NCI-H510A treated with DMSO at 0.1 percent for 48 hours (cell line): ENCODE measurements at places on chromosomes 6 and 20.

DNA sequence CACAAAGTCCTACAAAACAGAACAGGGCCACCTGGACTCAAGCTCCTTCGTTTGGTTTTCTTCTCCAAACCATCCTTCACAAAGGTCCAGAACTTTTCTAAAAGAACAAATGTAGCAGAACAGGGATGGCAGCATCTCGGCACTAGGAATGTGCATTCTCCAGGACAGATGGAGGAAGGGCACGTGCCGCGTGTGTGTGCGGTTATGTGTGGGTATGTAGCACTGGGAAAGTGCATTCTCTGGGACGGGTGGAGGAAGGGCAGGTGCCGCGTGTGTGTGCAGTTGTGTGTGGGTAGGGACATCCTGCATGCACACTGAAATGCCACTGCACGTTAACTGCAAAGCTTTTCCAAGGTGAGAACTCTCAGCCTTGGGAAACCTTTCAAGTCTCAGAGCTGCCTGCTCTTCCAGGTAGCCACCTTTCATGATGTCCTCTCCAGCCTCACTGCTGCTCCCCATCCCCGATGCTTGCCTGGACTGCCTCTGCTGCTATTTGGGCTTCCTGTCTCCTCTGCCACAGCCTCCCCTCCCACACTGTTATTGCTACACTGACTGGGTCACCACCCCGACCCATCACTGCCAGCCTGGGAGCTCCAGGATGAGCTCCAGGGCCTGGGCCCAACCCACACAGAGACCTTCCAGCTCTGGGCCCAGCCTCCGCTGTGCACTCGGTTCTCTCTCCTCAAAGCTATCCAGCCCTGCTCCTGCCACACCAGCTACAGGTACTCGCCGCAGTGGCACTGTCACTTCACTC is 47.6 kb downstream of the EZR start:
- no peak for DNase-seq

GRCh38 chr6:17292600-17293133 is 11.5 kb downstream of the RBM24 start:
- no peak for DNase-seq

- no peak for DNase-seq
Observed at GRCh38 chr20:41004531-41005360, 23.9 kb upstream of the TOP1 start.

DNA sequence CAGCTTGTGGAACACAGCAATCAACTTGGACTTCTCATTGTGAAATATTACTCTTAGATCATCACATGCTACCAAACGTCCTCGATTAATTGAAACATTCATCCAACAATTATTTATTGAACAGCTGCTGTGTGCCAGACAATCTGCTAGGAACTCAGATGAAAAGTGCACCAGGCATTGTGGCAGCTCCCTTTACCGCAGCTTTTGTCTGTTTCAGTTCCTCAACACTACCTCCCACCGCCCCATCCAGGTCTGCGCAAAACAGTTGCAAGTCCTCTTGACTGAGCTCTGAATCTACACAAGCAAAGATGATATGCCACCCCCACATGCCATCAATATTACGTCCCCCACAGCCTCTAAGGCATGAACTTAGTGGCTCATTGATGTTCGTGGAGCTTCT is 1094.4 kb upstream of the MAP3K7 start:
- no peak for DNase-seq

DNA sequence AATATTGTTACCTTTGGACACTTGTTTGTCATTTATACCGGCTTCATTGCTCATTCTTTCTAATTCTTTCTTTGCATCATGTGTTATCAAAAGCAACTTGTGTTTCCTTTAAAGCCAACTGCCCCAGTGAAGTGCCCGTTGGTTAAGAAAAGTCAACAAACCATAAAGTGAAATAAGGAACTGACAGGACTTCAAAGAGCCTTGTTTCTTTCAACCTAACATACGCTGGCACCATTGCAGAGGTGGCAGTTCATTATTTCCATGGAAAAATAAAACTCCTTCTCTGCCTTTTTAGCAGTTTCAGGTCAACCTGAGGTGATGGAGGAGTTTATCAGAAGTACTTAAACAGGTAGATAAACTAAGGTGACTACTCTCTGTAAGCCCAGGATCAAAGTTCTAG is 28.8 kb downstream of the FERMT1 start:
- peak; percentile 33 for DNase-seq

DNA sequence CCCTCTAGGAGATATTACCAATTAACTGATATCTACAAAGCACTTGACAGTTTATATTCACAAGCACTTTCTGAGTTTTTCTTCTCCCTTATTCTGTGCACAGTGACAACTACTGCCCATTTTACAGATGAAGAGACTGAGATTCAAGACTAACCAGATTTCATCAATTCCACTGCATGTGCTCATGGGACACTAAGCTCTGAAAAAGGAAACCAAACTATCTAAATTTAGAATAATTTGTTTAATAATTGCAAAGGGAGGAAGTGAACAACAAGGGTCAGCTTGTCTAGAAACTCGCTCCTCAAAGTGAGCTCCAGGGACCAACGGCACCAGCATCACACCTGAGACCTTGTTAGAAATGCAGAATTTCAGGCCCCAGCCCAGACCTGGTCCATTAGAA is 50.8 kb upstream of the MYLIP start:
- no peak for DNase-seq

GRCh38 chr20:50346374-50347283 is 156.0 kb downstream of the CEBPB start:
- peak; percentile 64 for DNase-seq

DNA sequence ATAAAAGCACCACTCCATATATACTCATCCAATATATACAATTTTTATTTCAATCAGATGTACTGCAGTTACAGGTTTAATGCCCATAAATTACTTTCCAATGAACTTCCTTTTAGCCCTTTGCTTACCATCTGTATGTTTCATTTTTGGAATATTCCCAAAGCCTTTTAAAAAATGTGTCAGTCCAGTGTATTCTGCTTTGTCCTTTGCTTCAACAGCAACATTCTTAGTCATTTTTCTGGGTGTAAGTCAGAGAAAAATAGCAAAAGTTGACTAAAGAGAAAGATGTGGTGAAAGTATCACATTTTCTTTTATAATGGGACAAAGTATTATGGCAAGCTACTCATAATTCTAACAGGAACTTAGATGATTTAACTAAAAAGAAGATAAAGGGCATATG is 15.2 kb downstream of the DSE start:
- no peak for DNase-seq

DNA sequence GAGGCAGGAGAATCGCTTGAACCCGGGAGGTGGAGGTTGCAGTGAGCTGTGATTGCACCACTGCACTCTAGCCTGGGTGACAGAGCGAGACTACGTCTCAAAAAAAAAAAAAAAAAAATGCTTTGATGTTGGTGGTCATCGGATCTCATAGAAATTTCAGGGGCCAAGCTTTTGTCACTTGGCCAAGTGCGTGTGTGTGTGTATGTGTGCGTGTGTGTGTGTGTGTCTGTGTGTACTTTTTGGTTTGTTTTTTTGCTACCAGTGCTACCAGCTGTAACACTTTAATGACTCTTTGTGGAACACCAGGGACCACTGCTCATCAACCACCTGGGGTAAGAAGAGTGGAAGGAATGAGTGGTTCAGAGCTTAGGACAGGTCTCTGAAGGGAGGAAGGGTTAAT is 49.7 kb downstream of the TRAF3IP2 start:
- no peak for DNase-seq

DNA sequence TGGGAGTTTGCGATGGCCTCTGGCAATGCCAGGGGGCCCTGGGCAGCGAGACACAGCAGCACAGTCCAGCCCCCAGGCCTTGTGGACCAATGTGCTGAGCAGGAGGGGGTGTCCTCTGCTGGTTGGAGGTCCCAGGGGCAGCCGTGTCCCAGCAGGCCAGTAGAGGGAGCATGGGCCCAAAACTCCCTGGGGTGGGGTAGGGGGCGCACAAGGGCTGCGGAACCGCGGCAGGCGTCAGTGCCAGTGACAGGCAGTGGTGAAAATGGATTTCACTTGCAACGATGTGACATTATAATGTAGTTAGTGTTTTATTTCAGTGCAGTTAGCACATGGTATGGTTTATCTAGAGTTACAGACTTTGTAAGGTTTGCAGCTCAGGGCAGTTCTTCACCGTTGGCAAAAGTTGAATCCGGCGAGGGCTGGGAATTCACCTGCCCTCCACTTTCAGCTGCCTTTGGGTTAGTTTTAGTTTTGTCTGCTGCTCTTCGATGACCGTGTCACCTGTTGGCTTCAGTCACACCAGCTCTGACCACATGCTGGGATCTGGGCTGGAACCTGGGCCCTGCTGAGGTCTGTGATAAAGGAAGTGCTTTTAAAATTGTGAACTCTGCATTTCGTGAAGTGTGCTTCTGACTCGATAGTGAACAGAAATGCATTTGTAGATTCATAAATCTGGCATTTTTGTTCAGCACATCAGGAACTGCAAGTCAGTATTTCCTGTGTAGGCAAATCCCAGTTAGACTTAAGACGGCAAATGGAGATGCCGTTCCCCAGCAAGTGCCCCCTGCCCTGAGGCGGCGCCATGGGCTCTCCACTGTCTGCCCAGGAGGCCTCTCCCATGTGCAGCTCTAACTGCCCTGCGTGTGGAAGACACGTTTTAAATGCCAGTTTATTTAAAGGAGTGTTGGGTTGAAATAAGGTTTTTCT is 46.8 kb downstream of the PYGB start:
- peak; percentile 66 for DNase-seq

DNA sequence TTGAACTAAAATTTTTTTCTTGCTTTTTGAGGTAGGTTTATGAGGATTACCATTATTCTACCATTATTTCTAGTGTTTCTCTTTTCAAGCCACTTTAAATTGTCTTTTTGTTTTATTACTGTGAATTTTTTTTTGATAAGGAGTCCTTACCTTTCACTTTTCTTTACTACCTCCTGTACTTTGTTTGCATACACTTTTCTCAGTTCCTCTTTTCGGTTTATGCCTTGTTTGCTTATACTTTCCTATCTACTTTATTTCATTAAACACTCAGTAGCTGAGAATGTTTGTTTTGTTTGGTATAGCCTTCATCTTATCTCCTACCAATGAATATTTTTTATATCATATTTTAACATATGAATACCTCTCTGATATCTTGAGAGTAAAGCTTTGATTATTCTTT is 147.9 kb downstream of the TFAP2B start:
- no peak for DNase-seq

- no peak for DNase-seq
Observed at GRCh38 chr20:18466574-18466893, 296 bp downstream of the DZANK1 start.

DNA sequence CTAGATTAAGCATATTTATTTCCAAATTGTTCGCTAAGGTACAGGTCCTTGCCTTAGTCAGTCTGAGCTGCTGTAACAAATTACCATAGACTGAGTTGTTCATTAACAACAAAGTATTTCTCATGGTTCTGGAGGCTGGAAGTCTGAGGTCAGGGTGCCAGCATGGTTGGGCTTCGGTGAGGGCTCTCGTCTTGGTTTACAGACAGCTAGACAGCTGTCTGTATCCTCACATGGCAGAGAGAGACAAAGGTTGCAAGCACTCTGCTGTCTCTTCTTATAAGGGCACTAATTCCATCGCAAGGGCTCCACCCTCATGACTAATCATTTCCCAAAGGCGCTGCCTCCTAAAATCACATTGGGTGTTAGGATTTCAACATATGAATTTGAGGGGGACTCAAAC is 115.3 kb upstream of the GMDS start:
- DNase-seq = no peak

GRCh38 chr6:13124131-13124530 is 204.2 kb downstream of the TBC1D7 start:
- DNase-seq = no peak

DNA sequence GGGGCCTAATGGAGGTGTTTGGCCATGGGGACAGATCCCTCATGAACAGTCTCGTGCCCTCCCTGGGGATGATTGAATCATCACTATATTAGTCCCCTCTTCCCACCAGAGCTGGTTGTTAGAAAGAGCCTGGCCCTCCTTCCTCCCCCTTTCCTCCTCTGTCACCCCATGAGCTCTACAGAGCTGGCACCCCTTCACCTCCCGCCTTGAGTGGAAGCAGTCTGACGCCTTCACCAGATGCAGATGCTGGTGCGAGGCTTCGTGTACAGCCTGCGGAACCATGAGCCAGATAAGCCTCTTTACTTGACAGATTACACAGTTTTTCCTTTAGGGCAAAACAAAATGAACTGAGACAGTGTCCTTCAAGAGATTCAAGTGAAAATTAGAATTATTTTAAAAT is 74.4 kb upstream of the RIPOR2 start:
- DNase-seq = no peak

DNA sequence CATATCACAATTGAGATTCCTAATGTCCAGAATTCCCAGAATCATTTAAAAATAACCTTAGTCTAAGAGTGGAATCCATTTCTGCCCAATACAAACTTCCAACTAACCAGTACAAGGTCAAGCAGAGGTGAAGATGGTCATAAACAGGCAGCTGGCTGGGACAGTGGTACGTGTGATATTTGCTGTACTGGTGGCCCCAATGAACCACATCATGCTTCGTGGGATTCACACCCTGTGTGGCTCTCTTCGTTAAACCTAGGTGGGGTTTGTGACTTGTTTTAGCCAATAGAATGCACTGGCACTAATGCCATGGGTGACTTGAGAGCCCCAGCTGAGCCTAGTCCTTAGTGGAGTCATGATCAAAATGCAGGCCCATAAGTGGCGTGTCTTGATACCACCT is 286.6 kb downstream of the KIF16B start:
- DNase-seq = no peak
